ENCODE measurements at places on chromosomes 3 and 15.

- DNase-seq = no peak
Observed at GRCh38 chr3:9149566-9149965, 99.9 kb downstream of the SRGAP3 start.

GRCh38 chr3:66453651-66454463, 47.0 kb downstream of the LRIG1 start:
- no peak for DNase-seq

GRCh38 chr3:181764544-181764943, 52.8 kb downstream of the SOX2 start:
- DNase-seq = no peak

- DNase-seq = no peak
Observed at GRCh38 chr15:57657619-57658018, 48.9 kb upstream of the POLR2M start.

DNA sequence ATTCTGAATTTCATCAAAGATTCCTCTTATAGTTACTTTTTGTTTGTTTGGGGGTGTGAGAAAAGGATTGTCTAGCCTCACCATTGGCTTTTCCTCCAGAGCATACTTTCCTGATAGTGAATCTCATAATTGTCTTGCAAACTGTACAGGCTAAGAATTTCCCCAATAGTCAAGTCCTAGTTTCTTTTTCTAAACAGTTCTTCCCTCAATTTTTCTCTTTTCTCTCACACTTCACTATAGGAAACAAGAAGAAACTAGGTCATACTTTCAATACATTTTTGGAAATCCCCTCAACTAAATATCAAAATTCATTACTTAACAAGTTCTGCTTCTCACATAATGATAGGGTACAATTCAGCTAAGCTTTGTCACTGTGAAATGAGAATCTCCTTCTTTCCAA, 241.9 kb downstream of the IL20RB start:
- DNase-seq = no peak

GRCh38 chr15:57432141-57432741, 55.9 kb downstream of the CGNL1 start:
- DNase-seq = no peak

GRCh38 chr3:33001889-33002288, 50.4 kb downstream of the CCR4 start:
- DNase-seq = no peak

GRCh38 chr3:172065967-172066762, 26.8 kb downstream of the FNDC3B start:
- no peak for DNase-seq

- DNase-seq = no peak
Observed at GRCh38 chr15:70235347-70235746, 137.6 kb upstream of the TLE3 start.

DNA sequence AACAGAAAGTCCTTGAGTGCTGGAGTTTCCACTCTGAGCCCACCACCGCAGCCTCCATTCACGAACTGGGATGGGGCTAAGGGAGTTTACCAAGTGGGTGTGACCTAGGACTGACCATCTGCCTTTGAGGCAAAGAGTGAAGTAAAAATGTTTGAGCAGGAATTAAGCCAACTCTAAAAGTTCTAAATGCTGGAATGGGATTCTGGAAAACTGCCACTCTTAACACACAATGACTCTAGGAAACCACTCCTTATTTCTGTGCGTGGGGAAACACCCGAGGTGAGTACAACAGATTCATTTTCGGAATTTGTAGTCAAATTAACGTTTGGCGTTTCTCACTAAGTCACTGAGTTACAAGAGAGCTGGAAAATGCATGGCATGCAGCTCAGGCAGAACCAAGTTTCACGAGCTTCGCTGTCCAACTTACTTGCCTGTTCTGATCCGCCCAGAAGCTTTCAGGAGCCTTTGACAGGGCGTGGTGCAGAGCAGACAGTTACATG, 31.6 kb downstream of the ISL2 start:
- no peak for DNase-seq

DNA sequence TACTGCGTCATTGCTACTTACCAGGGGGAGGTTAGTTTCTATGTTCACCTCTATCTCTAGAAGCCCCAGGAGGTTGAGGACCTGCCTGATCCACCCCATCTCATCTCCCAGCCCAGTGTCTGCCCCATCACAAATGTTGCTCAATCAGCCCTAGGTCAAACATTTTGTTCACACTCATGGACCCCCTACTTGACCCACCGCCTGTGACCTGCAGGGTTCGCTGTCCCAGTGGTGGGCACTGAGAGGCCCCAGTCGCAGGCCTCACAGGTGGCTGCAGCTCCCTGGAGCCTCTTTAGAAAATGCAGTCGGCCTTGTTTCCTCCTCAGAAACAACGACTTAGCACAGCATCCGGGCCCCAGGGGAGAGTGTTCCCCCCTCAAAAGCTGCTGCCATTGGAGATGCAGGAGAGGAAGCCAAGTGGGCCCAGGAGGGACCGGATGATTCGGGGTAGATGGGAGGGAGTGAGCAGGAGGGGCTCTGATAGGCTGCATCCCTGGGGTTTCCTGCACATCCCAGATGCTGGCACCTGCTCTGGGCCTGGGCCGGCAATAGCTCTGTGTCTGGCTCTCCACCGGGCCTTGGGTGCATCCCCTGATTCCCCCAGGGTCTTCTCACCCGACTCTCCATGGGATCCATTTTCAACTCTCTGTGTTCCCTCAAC, 18.4 kb upstream of the INSYN1 start:
- DNase-seq = no peak

- peak; percentile 56 for DNase-seq
Observed at GRCh38 chr3:153970741-153971347, 150.3 kb upstream of the ARHGEF26 start.

GRCh38 chr3:31562525-31562924, 29.8 kb downstream of the STT3B start:
- no peak for DNase-seq

DNA sequence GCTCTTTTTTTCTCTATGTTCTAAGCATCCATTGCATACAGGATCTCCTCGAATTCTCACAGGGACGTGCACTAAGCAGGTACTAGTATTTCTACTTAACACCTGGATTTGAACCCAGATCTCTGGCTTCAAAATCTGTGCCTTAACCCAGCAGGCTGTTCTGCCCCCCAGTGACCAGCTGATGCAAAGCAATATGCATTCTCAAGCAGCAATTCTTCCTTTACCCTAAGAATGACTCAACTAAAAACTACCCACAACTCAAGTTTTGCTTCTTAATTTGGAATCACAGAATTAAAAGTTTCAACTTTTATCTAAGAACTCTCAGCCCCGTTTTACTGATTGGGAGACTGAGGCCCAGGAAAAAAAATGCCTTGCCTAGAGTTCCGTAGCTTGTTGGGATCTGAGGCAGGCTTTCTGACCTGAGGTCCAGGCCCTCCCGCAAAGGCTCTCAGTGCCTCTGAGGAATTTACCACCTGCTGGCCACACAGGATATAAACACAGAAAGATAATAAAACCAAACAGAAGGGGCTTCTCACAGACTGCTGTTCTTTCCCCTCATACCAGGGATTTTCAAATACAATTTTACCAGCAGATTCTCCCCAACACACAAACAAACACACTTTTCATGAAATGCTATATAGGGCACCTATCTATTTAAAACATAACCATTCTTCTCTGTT, 115.4 kb upstream of the RAD18 start:
- DNase-seq = no peak

DNA sequence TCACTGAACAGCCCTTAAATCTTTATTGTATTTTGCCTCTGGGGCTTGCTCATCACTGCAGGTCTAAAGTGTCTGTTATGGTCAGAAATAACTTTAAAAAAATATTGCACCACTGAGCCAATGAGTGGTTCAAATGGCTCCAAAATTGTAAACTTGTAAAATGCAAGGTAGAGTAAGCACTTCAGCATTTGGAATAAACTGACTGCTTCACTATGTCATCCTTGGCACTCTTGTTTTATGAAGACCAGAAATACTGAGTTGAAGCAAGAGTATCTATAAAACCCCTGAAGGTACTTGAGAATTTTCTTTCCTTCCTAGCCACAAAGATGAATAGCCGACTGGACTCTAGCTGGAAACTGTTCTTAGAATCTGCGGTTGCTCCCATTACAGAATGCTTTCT, 390.3 kb upstream of the DPH6 start:
- DNase-seq = no peak

GRCh38 chr15:89799011-89799911, 15.4 kb downstream of the ANPEP start:
- no peak for DNase-seq

Measured in SW 1271 (cell line).